ENCODE measurements at places on chromosomes 2 and 18.

GRCh38 chr2:117960231-117960630 is 53.6 kb downstream of the CCDC93 start:
- no peak for DNase-seq

GRCh38 chr2:22485486-22485885 is 899.5 kb upstream of the KLHL29 start:
- no peak for DNase-seq

- no peak for DNase-seq
Measured at GRCh38 chr18:65544701-65545100, 206.1 kb upstream of the CDH7 start.

- no peak for DNase-seq
Measured at GRCh38 chr18:71443706-71444480, 1100.2 kb downstream of the CBLN2 start.

DNA sequence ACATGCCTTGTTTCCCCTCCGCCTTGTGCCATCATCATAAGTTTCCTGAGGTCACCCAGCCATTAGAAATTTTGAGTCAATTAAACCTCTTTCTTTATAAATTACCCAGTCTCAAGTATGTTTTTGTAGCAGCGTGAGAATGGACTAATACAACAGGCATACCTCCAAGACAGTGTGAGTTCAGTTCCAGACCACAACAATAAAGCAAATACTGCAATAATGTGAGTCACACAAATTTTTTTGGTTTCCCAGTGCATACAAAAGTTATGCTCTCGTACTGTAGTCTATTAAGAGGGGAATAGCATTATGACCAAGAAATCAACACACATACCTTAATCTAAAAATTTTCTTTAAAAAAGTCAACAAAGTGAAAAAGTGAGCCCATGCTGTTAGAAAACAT is 217.2 kb downstream of the NR4A2 start:
- no peak for DNase-seq

- no peak for DNase-seq
Measured at GRCh38 chr2:111062417-111062816, 58.3 kb upstream of the BCL2L11 start.

DNA sequence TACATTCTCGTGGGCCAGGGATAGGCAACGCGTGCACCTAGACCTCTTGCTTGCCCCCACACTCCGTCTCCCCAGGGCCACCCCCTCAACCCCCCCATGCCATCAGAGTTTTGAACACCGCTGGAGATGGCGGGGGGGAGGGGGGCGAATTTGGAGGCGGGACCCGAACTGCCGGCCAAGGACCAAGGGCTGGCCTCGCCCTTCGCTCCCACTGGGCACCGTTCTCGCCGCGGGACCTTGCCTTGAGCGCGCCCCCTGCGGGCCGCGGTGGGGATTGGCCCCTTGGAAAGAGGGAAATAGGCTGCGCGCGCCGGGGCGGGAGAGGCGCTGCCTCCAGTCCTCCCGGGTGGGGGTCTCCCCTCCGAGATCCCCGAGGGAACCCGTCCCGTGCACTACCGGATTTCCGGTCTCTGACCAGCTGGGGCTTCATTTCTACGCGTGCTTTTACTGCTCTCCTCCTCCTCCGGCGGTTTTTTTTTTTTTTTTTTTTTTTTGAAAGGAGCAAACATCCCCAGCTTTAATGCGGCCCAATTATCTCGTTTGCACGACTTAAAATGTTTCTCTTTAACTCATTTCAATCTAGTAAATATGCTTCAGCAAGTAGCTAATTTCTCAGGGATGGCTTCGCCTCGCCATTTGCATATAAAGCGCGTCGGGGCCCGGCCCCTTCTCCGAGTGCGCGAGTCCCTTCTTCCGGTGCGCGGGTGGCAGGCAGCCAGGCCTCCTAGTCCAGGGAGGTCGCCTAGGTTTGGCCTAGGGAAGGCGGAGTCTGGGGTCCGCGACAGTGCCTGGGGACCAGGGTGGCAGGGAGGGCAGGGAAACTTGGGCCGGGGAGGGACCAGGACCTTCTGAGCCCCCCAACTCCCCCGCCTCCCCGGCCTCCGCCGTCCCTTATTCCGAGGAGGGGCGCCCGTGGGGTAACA is 10.0 kb upstream of the GBX2 start:
- no peak for DNase-seq

DNA sequence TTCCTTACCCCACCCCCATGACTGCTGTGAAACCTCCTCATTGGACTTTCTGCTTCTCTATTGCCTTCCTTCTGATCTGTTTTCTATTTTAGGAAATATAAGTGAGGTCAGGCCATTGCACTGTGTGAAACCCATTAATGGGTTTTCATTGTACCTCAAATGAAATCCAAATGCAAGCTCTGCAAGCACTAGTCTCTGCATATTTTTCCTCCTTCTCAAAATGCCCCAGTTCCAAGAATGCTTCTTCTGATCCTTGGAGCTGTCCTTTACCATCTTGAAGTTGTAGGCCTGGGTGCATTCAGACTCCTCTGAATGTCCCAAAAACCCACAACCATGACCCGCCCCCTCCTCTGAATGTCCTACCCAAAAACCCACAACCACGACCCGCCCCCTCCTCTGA is 8.2 kb downstream of the IL1A start:
- no peak for DNase-seq

DNA sequence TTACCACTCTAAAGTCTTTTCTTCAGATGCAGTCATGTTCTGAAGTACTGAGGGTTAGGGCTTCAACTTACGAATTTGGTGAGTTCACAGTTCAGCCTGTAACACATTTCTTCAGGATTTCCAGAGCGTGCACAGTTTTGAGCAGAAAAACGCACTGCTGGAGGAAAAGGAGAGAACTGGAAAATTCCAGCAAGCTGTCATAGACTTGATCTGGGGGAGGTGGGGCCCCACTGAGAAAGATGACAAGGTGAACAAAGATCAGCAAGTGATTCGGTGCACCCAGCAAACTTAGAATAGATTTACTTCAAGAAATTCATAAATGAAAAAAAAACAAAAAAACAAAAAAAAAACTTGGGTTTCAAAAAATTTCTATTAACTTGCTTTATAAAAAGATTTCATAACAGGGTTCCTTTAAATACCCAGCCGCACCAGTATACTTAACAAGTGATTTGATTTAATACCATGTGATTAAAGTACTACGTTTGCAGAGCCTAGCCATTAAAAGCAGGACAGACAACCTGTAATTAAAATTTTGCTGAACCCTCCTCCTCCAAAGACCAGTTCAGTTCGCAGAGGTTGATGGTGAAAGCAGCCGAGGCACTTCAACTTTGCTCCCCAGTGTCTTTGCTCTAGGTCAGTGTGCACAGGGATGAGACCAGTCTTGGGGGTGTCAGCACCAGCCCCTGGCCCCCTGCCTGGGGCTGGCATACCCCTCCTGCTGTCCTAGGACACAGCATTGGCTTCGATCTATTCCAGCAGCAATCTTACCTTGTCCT is 30.5 kb downstream of the CTIF start:
- DNase-seq = no peak

DNA sequence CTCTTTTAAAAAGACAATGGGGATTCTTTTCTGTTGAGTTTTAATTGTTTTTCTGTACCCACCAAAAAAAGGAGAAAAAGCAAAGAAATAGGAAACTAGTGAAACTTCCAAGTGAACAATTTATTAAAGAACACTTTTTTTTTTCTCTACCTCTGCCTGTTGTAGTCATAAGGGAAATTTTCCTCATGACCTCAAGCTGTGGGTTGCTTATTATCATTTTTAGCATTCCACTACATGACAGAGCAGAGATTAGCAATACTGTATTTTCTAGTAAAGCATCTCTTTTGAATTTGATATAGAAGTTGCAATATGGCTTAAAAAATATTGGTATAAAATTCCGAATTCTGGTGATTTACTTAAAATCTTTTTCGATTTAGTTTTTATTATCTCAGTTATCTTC is 87.9 kb upstream of the LRRTM1 start:
- no peak for DNase-seq

GRCh38 chr18:13159579-13159978 is 59.0 kb upstream of the LDLRAD4 start:
- no peak for DNase-seq

DNA sequence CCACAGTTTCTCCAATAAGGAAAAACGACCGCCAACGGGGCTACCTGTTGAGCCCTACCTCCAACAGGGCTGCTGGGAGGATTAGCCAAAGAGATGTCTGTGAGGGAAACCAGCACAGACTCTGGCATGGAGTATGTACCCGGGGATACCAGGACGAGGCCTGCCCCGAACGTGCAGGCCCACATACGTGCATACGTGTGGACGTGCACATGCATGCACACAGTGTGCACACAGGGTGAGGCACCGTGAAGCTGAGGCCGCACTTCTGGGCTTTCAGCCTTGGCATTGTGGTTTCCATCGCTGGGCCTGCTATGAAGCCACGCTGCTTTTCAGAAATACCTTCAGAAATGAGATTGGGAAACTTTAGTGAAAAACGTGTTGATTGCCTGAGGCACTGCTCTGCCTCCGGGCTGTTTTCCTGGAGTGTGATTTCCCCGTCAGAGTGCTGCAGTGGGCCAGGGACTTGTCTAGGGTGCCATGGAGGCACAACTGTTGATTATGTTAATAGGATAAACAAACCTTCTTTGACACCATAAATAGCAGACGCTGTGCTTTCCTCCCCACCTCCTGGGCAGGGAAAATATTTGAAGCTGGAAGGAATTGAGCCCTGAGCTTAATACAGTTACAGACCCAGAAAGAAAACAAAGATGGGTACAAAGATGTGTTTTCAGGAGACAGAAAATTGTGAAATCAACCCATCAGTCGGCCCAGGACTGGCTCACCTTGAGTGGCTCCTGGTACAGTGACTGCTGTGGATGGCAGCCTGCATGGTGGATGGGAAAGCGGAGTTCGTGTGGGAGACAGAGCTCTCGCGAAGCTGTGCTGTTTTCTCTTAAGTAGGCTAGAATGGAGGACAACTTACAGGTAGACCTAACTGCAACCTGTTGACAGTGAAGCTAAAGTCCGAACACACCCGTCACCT is 182.3 kb downstream of the FAM210A start:
- DNase-seq = no peak

DNA sequence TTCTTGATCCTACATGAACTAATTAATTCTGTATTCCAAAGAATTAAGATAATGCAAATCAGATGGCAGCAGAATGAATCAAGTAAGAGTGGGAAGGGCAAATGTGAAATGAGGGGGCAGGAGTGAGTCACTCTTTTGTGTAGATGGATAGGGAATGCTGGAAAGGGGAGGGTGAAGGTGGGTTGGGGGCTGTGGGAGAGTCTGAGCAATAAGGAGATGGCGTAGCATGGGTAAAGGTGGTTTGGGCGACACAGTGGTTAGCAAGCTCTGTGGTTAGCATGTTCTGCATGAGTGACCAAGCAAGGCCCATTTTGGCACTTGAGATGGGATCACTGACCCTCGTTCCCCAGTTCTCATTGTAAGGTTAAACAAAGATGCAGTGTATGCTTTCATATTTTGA is 20.4 kb downstream of the GPD2 start:
- no peak for DNase-seq

- DNase-seq = no peak
Measured at GRCh38 chr2:135052997-135053474, 944 bp downstream of the RAB3GAP1 start.

DNA sequence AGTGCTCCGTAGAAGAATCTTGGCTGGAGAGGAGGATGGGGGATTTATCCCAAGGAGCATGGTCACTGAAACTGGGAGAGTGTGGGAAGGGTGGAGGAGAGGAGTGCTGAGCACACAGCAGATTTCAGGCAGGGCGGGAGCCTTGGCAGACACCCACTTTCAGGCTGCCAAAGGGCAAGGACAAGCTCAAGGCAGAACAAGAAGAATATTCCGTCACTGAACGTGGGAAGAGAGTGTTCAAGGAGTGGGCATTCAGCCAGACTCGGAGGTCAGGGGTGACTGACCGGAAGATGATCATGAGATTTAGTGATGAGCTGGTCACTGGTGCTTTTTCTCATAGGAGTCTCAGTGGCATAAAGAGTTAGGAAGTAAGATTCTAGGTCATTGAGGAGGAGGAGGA is 136.2 kb upstream of the RASGRP3 start:
- no peak for DNase-seq

DNA sequence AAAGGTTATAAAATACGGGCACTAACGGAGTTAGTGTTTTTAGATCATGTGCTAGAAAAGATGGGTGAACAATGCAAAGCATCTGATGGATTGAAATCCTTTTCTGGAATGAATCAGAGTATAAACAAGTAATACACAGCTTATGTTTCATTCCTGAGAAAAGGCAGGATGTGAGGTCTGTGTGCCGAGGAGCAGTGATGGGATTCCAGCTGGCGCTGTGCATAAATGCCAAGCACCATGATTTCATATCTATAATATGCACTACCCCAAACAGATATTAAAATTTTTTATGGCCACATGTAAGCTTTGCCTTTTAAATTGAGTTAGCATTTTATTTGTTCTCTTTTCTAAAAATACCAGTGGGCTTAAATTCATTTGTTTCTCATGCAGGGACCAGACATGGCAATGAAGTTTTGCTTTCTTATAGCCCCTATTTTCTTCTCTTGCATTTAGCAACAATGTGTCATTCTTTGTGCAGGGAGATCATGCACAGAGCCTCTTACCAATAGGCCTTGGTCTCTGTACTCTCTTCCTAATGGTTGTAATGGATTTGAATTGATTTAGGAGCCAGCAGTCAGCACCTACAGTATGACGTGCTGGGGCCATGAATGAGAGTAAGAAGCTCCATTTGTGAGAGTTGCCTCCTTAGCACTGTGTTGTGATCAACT is 323.9 kb downstream of the SLC8A1 start:
- no peak for DNase-seq

DNA sequence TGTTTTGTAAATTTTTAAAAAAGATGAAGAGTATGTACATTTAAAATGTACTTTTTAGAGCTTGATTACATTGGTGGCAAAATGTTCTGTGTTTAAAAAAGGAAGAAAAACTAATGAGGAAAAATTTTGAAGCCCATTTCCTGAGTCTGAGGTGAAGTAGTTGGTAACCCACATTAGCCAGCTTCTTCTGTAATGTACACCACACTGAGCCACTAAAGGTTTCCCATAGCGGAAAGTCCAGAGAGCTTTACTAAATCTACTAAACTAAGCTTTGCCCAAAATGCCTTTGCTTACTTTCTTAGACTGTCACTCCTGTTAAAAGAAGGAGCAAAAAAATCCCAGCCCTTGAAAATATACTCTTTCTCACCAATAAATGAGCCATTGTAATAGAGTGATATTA is 804.8 kb upstream of the ZEB2 start:
- DNase-seq = no peak

- no peak for DNase-seq
Measured at GRCh38 chr2:235926229-235926628, 242.0 kb downstream of the GBX2 start.

DNA sequence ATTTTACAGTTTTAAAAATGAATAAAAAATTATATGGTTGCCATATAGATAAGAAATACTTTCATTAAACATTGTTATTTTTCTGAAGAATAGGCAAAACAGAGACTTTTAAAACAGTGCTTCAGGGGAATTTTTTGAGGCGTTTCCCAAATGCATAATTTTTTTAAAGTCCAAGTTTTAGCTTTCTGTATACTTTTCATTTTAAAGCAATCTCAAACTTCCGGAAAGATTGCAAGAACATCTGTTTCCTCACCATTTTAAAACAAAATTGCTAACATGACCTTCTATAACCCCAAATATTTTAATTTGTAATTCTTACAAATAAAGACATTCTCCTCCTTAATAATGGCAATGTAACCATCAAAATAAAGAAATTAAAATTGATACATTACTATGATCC is 15.1 kb upstream of the MBD2 start:
- no peak for DNase-seq
